ENCODE measurements at places on chromosomes 1 and 21. TPM values are rescaled to one million over a fixed set of nuclear protein-coding genes. Genes with fewer than 3 reads are reported as not detected.

DNA sequence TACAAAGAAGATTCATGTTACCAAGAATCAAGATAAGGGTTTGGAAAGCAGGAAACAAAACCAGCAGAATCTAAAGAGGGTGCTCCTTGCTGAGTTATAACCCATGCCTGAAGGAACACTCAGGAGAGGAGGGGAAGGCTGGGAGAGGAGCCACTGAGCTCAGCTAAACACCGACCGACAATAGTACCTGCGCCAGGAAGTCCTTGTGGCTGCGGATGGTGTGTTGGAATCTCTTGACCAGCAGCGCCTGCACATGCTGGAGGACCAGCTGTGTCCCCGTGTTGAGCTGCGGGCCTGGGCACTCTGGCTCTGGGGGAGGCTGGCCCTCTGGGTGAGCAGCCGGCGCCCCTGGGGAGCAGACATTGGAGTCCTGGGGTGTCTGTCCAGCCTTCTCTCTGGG lies 89.4 kb downstream of the ABCA4 start:
- DNase-seq: no peak
- H3K27me3 ChIP-seq: no peaks in the 10 kb centered on the region
- no peak overlapping the region for H3K27ac ChIP-seq
- no peak overlapping the region for H3K4me3 ChIP-seq
- H3K36me3 ChIP-seq: no peaks in the 10 kb centered on the region

DNA sequence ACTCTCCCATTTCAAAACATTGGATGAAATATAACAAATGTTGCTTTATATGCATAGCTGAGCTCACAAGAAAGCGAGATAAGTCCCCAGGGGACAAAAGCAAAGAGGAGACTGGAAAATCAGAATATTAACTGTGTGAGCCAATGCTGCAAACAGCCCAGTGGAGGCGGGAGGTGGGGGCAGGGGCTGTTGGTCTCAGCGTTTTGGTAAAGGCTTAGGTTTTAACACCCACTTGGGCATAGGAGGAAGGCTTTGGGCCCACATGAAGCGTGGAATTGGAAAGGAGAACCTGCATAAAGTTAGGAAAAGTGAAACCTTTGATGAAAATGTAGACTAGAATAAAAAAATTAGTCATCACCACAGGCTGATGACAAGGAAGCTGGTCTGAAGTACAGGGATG lies 30.2 kb upstream of the SMIM12 start:
- H3K4me1 ChIP-seq: no peaks in the 10 kb centered on the region
- DNase-seq: no peak
- H3K4me3 ChIP-seq: no peak overlapping the region
- no peak overlapping the region for H3K27ac ChIP-seq
- no peaks in the 10 kb centered on the region for H3K36me3 ChIP-seq

DNA sequence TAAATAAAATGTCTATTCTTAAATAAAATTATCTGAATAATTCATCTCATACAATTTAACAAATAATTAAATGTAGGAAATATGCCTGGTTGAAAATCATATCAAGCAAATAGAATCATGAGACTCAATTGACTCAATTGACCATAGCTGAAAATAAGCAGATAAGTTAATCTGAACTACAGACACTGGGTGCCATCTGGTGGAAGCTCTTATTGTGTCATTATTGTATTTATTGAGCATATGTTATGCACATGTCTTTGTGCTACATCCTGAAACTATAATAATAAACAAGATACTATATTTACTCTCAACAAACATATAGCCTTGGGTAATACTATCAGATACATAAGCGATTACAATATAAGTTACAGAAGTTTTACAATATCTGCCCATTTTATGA lies 41.0 kb downstream of the BRINP3 start:
- H3K36me3 ChIP-seq: no peaks in the 10 kb centered on the region
- DNase-seq: no peak
- no peak overlapping the region for H3K27ac ChIP-seq

GRCh38 chr1:201348211-201348566 lies 29.3 kb downstream of the TNNT2 start:
- H3K4me1 ChIP-seq: no peaks in the 10 kb centered on the region
- no peak overlapping the region for H3K27ac ChIP-seq
- no peaks in the 10 kb centered on the region for H3K27me3 ChIP-seq
- H3K4me3 ChIP-seq: no peak overlapping the region

- no peaks in the 10 kb centered on the region for H3K4me1 ChIP-seq
- H3K36me3 ChIP-seq: no peaks in the 10 kb centered on the region
- no peak overlapping the region for H3K4me3 ChIP-seq
- H3K27me3 ChIP-seq: no peaks in the 10 kb centered on the region
Measured at GRCh38 chr1:8889925-8890785, 11.7 kb upstream of the ENO1 start.

GRCh38 chr1:30412241-30413110 lies 310.9 kb downstream of the MATN1 start:
- no peak overlapping the region for H3K4me3 ChIP-seq
- no peaks in the 10 kb centered on the region for H3K4me1 ChIP-seq
- H3K36me3 ChIP-seq: no peaks in the 10 kb centered on the region
- H3K27ac ChIP-seq: no peak overlapping the region

GRCh38 chr1:62325681-62326080 lies 6.4 kb upstream of the KANK4 start:
- no peak overlapping the region for H3K4me3 ChIP-seq
- no peaks in the 10 kb centered on the region for H3K4me1 ChIP-seq
- no peak overlapping the region for H3K27ac ChIP-seq
- no peak for DNase-seq
- no peaks in the 10 kb centered on the region for H3K27me3 ChIP-seq

DNA sequence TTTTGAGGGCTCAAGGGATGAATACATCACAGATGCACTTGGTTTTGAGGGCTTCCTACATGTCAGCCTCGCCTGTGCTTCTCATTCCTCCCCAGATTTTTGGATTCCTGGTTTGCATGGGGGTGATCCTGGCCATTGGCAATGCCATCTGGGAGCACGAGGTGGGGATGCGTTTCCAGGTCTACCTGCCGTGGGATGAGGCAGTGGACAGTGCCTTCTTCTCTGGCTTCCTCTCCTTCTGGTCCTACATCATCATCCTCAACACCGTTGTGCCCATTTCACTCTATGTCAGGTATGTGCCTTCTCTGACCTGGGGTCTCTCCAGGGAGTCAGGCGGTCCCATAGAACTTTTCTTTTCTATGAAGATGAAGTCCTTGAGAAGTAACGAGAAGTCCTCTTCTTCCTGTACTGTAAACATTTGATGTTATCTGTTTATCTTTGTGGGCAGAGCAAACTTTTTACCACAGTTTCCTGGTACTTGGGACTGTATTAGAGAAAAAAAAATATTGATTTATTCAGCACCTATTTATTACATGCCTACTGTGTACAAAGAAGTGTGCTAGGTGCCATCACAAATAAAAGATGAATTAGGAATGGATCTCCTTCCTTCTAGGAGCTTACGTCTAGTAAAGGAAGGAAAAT lies 12.0 kb downstream of the ATP8B2 start:
- no peaks in the 10 kb centered on the region for H3K36me3 ChIP-seq
- no peaks in the 10 kb centered on the region for H3K27me3 ChIP-seq
- no peaks in the 10 kb centered on the region for H3K4me1 ChIP-seq
- no peak overlapping the region for H3K4me3 ChIP-seq

DNA sequence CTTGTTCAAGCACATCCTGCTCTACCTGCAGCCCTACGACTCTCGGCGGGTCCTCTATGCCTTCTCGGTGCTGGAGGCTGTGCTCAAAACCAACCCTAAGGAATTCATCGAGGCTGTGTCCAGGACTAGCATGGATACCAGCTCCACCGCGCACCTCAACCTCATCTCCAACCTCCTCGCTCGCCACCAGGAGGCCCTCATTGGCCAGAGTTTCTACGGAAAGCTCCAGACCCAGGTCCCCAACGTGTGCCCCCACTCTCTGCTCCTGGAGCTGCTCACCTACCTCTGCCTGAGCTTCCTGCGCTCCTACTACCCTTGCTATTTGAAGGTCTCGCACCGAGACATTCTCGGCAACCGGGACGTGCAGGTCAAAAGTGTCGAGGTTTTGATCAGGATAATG lies 74.3 kb upstream of the MORC3 start:
- H3K36me3 ChIP-seq: peaks cover 13% of the 10 kb centered on the region
- no peaks in the 10 kb centered on the region for H3K27me3 ChIP-seq
- no peak overlapping the region for H3K4me3 ChIP-seq
- H3K4me1 ChIP-seq: no peaks in the 10 kb centered on the region

GRCh38 chr1:33322870-33323585 lies 2.1 kb upstream of the A3GALT2 start:
- H3K4me3 ChIP-seq: no peak overlapping the region
- no peaks in the 10 kb centered on the region for H3K4me1 ChIP-seq
- peaks cover 30% of the 10 kb centered on the region for H3K36me3 ChIP-seq
- DNase-seq: no peak
- no peak overlapping the region for H3K27ac ChIP-seq

DNA sequence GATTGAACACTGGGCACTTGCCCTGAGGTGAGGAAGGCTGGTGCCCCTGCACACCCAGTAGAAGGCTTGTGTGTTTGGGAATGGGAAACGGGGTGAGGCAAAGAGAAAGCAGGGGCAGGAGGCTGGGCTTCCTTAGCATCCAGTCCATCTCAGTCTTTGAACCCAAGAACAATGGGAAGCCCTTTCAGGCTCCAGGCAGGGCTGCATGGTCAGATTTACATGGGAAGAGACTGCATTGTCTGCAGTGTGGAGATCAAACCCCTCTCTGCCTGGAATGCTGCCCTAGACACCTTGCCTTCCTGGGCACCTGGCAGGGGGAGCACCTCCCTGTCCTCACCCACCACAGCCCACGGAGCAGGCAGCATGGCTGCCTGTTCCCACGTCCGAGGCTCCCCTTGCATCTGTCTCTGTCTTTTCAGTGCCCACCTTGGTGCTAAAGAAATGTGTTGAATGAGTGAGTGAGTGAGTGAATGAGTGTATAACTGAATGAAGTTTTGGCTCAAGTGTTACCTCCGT lies 268.5 kb downstream of the GRIK3 start:
- no peak overlapping the region for H3K27ac ChIP-seq
- H3K36me3 ChIP-seq: no peaks in the 10 kb centered on the region
- no peak overlapping the region for H3K4me3 ChIP-seq
- H3K4me1 ChIP-seq: no peaks in the 10 kb centered on the region

GRCh38 chr1:41503538-41504113 lies 19.1 kb upstream of the EDN2 start:
- H3K27ac ChIP-seq: no peak overlapping the region
- H3K36me3 ChIP-seq: no peaks in the 10 kb centered on the region
- no peak for DNase-seq
- H3K4me1 ChIP-seq: peaks cover 6% of the 10 kb centered on the region
- no peaks in the 10 kb centered on the region for H3K27me3 ChIP-seq

- no peak overlapping the region for H3K4me3 ChIP-seq
- H3K36me3 ChIP-seq: no peaks in the 10 kb centered on the region
- no peaks in the 10 kb centered on the region for H3K27me3 ChIP-seq
- H3K4me1 ChIP-seq: no peaks in the 10 kb centered on the region
- DNase-seq: no peak
Measured at GRCh38 chr1:55196433-55197035, 18.6 kb downstream of the USP24 start.

DNA sequence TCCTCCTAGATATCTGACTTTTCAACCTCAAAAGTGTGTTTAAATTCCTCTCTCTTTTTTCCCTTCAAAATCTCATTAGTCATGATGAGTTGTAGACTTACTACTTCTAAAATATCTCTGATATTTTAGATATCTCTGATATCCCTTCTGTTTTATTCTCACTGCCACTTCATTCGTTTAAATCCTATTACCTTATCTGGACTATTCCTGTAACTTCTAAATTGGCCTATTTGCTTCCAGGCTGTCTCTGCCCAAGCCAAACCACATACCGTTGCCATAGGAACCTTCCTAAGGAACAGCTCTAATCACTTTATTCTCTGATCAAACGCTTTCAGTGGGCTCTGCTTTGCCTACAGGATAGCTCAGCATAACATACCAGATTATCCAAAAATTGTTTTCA lies 333.1 kb upstream of the CHRM3 start:
- H3K27me3 ChIP-seq: no peaks in the 10 kb centered on the region
- no peak overlapping the region for H3K4me3 ChIP-seq
- H3K4me1 ChIP-seq: no peaks in the 10 kb centered on the region
- H3K36me3 ChIP-seq: no peaks in the 10 kb centered on the region
- DNase-seq: no peak
- H3K27ac ChIP-seq: no peak overlapping the region

GRCh38 chr1:216898801-216899200 lies 175.6 kb upstream of the ESRRG start:
- H3K36me3 ChIP-seq: no peaks in the 10 kb centered on the region
- H3K4me1 ChIP-seq: no peaks in the 10 kb centered on the region
- no peak for DNase-seq
- no peak overlapping the region for H3K4me3 ChIP-seq

- H3K27me3 ChIP-seq: no peaks in the 10 kb centered on the region
- no peaks in the 10 kb centered on the region for H3K36me3 ChIP-seq
- no peak for DNase-seq
- no peak overlapping the region for H3K4me3 ChIP-seq
Measured at GRCh38 chr1:41751804-41752513, 166.8 kb downstream of the HIVEP3 start.

DNA sequence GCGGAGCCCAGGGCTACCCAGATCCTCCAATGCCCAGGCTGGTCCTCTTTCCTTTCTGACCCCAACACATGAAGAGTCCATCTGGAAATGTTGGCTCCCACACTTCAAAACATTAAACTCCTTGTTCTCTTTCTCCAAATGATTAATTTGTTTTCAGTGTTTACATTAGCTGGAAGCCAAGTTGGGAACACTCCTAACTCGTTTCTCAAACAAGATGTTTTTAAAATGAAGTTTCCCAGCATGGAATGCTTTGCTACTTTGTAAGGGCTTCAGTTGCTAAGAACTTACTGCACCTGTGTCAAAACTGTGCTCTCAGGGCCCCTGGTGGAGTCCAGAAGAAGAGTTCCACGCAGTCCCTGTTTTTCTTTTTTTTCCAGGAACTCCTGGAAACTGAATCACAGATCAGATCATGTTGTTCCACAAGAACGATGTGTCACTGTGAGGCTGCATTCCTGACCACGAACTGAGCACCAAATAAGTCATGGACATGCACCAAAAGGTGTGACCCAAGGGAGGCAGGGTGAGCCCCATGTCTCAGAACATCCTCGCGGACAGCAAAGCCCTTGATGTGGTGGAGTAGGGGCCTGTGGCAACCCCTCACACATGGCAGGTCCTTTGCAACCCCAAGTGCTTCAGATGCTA lies 257.3 kb downstream of the KCNJ6 start:
- H3K4me1 ChIP-seq: no peaks in the 10 kb centered on the region
- H3K27ac ChIP-seq: no peak overlapping the region
- H3K27me3 ChIP-seq: no peaks in the 10 kb centered on the region
- no peaks in the 10 kb centered on the region for H3K36me3 ChIP-seq

- no peak for DNase-seq
- H3K4me1 ChIP-seq: no peaks in the 10 kb centered on the region
- H3K4me3 ChIP-seq: no peak overlapping the region
- H3K27ac ChIP-seq: no peak overlapping the region
- H3K27me3 ChIP-seq: no peaks in the 10 kb centered on the region
Measured at GRCh38 chr21:30733026-30733425, 14.0 kb downstream of the KRTAP21-2 start.

The ITGB2 gene
- 27.1 TPM for total RNA-seq

The PLA2G2D gene
- 0.25 TPM for total RNA-seq

The RAB25 gene
- total RNA-seq: 213 TPM

The SERTAD4 gene
- total RNA-seq: 4.6 TPM

The AMY1A gene
- total RNA-seq: not detected

The LHX4 gene
- 0.74 TPM for total RNA-seq

The OR2L3 gene
- total RNA-seq: not detected

The CYP4B1 gene
- not detected for total RNA-seq

The SLC9C2 gene
- not detected for total RNA-seq

Data from colonic mucosa (tissue), 4 donors.